ENCODE measurements at places on chromosomes 12 and 14.

- no peak for DNase-seq
Observed at GRCh38 chr12:90090929-90091651, 382.5 kb upstream of the ATP2B1 start.

- no peak for DNase-seq
Observed at GRCh38 chr12:77954206-77954555, 123.5 kb downstream of the NAV3 start.

- DNase-seq: no peak
Observed at GRCh38 chr12:116432314-116432750, 126.8 kb upstream of the MAP1LC3B2 start.

DNA sequence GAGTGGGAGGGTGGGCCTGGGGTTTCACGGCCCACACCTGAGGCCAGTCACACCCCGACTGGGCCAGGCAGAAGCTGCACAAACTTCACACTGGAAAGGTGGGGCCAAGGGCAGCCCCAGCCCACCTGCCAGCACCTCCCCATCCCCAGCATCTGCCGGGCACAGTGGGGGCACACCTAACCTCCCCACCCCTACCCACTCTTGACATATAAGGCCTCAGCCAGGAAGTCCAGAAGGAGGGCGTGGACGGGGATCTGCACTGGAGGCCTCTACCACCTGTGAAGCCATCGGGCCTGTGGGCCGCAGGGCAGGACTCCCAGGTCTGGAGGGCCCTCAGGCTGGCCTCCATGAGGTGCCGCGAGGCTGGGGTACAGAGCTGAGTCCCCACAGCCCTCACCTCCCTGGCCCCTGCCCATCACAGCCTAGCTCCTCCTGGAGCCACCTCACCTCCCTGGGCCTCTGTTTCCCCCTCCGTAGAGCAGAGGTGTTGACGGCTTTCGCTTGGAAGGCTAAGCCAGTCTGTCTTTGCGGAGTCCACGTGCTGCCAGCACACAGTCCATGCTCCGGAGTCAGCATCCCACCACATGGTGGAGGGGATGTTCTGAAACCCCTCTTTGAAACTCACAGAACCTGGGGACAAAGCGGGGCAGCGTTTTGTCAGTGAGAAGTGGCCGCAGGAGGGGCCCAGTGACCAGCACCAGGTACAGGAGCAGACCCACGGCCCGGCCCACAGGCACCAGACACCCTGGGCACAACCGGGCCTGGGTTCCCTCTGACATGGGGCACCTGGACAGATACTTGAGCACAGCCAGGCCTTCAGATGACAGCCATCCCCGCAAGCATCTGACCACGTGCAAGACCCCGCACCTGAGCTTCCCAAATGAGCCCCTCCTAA, 38.2 kb upstream of the INF2 start:
- DNase-seq: no peak

- DNase-seq: no peak
Observed at GRCh38 chr14:92582706-92583452, 69.3 kb downstream of the RIN3 start.

DNA sequence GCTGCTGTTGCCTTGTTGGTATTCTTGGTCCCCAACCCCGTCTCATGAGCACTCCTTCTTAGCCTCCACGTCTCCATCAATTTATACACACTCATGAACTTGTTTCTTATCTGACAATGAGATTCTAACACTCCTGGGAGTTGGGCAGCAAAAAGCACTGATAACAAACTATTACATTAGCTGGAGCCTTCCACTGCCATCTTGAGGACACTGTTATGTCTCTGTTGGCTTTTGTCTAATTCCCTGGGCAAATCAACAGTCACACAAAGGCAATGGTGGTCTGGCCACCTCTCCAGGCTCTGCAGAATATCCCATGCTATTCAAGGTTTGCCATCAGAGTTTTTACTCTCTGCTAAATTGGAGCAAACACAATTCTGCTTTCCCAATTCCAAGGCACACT, 117.8 kb upstream of the COCH start:
- no peak for DNase-seq

- no peak for DNase-seq
Observed at GRCh38 chr12:116880213-116880816, 926 bp downstream of the HRK start.
